ENCODE measurements at places on chromosomes 7 and 10.
A peak's percentile ranks its signal among the peaks of the same experiment; 100 is the strongest.

- peak; percentile 38 for DNase-seq
Observed at GRCh38 chr10:33258967-33259366, 75.5 kb downstream of the NRP1 start.

GRCh38 chr10:33509231-33509831 is 174.9 kb upstream of the NRP1 start:
- DNase-seq = peak; percentile 96

- no peak for DNase-seq
Observed at GRCh38 chr7:100680576-100681271, 7.2 kb downstream of the GNB2 start.

DNA sequence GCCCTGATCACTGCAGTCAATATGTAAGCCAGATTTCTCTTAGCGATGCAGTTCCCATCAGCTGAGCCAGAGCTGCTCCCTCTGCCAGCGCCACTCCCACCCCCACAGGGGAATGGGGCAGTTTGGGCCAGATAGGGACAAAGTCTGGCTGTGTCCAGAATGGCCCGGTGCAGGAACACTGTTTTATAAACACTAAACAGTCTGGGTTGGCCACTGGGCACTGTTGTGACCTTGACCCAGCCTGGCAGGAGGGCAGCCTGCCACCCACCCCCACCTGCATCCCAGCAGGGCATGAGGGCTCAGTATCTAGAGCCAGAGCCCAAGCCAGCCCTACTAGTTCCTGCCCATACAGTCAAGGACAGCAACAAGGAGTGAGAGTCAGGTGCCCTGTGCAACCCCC is 1.3 kb downstream of the OGDHL start:
- no peak for DNase-seq

GRCh38 chr10:59073456-59074053 is 102.9 kb upstream of the PHYHIPL start:
- no peak for DNase-seq

GRCh38 chr10:112226439-112227248 is 43.1 kb upstream of the GPAM start:
- DNase-seq = no peak

GRCh38 chr10:1712314-1712713 is 25.0 kb downstream of the ADARB2 start:
- no peak for DNase-seq

- no peak for DNase-seq
Observed at GRCh38 chr10:129972966-129973673, 9.0 kb upstream of the EBF3 start.

- peak; percentile 97 for DNase-seq
Observed at GRCh38 chr10:3889961-3890522, 105.0 kb upstream of the KLF6 start.

DNA sequence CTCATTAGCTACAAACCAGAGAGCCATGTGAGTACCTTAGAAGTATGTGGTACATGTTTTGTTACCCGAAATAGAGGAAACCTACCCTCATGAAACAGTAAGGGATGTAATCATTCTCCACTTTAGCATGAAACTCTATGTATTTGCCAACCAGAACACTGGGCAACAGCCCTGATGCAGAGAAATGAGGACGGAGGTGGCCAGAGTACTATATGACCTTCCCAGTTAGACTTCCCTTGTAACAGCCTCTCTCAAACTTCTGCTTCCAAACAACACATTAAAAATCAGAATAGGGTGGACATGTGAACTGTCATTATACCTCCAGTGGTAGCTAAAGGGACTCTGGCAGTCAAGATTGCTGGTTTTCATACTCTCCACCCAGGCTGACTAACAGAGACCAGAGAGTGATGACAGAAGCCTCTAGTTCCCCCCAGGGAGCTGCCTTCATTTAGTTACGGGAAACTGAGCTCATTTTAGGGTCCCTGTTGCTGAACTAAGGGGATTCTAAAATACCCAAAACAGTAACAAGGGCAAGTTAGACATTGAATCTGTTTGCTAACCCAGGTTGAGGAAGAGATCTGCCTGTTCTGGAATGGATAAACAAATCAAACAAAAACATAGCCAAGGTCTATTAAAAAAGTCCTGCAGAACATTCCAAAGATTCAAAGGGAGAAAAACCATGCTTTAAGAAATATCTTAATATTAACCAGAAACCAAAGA is 83.1 kb downstream of the VPS41 start:
- no peak for DNase-seq

GRCh38 chr10:69451784-69452251 is 553 bp downstream of the TSPAN15 start:
- no peak for DNase-seq

DNA sequence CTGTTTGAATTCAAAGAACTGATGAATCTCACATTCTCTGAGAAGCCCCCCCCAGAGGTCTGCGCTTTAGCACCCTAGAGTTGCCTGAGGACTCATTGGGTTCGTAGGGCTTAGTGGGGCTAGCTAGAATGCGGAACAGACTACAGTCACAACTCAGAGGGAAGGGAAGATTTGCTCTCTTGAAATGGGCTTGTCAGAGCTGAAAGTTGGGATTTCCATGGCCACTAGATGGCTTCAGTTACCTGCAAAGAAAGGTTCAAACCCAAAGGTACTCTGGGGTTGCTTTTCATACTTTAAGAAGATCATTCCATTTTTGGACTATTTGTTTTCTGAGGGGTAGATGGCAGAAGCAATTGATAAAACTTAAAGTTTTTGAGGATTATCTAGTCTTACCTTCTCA is 205.0 kb downstream of the BBS9 start:
- DNase-seq = peak; percentile 14

DNA sequence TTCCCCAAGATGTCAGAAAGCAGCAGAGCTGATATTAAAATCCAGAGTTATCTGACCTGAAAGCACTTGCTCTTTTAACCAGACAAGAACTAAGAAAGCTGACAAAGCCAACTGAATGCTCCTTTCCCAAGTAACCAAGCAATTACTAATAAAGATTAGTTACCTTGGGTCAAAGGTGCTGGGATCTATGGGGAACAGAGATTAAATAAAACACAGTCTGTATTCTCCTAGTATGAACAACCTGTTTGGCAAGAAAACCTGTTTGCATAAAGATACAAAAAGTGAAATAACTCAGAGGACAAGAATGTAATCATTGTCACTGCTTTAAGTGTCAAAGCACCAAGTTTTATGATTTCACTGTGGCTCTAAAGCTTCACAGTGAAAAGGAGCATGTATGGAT is 35.7 kb downstream of the ITPRID1 start:
- no peak for DNase-seq

All from kidney glomerular epithelial cell (primary cell).